ENCODE measurements at places on chromosomes 2 and 18.

DNA sequence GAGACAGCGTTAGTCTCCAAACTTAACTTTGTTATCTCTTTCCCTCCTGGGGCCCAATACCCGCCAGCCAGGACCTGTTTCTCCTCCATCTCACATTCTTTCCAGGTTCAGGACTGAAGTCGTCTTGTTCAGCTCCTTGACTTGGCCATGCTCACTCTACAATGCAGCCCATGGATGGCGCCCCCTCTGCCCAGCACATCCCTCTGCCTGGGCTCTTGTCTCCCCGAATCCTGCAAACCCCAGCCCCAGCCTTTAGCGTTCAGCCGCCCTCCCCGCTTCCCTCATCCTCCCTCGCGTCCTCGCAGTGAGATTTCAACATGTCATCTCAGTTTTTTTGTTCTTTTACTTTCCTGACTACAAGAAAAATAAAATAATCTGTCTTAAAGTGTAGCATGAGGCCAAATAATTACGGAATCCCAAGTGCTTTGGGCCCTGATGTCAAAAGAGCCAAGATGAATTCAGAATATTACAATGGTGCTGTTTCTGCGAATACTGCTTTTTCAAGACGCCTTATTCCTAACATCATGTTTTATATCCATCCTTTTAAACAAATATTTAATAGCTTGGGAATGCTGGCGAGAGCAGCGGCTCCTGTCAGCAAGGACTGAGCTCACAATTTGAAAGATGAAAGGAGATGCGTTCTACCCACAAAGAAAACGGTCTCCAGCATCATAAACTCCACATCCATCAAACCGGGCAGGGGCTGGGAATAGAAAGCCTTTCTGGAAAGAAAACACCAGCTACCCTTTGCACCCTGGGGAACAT is 1.0 kb downstream of the FAM178B start:
- DNase-seq = no peak

GRCh38 chr18:12455496-12455895 is 47.8 kb downstream of the PRELID3A start:
- DNase-seq = no peak

- no peak for DNase-seq
These were observed 369.6 kb upstream of the ID2 start for GRCh38 chr2:8312221-8312620.

DNA sequence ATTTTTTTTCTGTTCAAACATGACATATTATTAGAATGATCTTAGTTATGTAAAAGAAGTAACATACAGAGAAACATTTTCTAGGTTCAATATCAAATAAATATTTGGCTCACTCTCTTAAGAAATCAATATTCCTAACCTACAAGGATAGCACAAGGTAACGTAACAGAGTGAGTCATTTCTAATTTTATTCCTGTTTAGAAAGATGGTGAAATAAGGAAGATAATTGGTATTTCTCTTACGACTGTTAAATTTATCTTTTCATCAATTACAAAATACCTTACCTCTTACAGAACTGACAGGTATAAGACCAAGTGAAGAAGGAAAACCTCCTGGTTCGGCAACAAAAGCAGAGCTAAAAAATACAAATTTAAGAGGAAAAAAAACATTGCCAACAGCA is 45.1 kb downstream of the PRELID3A start:
- no peak for DNase-seq

DNA sequence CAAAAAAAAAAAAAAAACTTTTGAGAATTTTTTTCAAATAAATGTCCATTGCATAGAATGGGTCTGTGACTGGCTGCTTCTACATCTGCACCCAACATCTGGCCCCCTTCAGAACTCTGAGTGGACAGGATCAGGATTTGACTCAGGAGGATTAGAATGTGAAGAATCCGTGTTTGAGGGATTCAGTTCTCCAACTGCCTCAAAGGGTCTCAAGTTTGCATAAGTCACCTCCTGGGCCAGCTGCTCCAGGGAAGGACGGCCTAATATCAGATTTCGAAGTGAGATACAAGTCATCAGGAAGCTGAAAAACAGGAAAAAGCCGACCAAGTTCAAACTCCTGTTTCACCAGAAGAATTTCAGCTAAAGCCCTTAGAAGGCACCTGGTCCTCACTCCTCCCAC is 10.9 kb downstream of the MAT2A start:
- DNase-seq = no peak
